ENCODE measurements at places on chromosomes 3 and 15. TPM values are rescaled to one million over a fixed set of nuclear protein-coding genes. Genes with fewer than 3 reads are reported as not detected.

Gene UBL7
- 68.5 TPM for total RNA-seq

Gene CCR9
- total RNA-seq = not detected

Gene PLA2G4F
- not detected for total RNA-seq

Gene KLHDC8B
- 6.8 TPM for total RNA-seq

Gene LRRC34
- total RNA-seq = 1.2 TPM

Gene PAQR9
- total RNA-seq = 0.36 TPM

Gene SLITRK3
- not detected for total RNA-seq

Gene GP9
- total RNA-seq = not detected

Gene GATM
- total RNA-seq = 7.6 TPM

Gene CRABP1
- 6.7 TPM for total RNA-seq

Gene SNURF
- total RNA-seq = 13.7 TPM

Gene NMNAT3
- total RNA-seq = 1.9 TPM

Gene ARHGAP31
- 7.6 TPM for total RNA-seq

Gene BCHE
- 1.5 TPM for total RNA-seq

Gene MINAR1
- total RNA-seq = 0.62 TPM

Gene EXD1
- total RNA-seq = 0.15 TPM

Gene CACNA2D2
- 0.59 TPM for total RNA-seq

Gene TF
- 9.5 TPM for total RNA-seq

Gene DNAH12
- 0.21 TPM for total RNA-seq

Gene TPRG1
- total RNA-seq = not detected

Gene SLC15A2
- 0.41 TPM for total RNA-seq

Gene ETFA
- total RNA-seq = 159 TPM

Gene SPATA12
- total RNA-seq = 0.10 TPM

Gene GOLGA6B
- total RNA-seq = not detected

Gene ANKRD63
- total RNA-seq = 0.72 TPM

Gene LEKR1
- not detected for total RNA-seq

Gene NLGN1
- 0.85 TPM for total RNA-seq

Gene SPTBN5
- total RNA-seq = 2.1 TPM

Gene CTDSPL
- 16.6 TPM for total RNA-seq

Gene ARHGEF26
- 2.0 TPM for total RNA-seq

Gene CHL1
- not detected for total RNA-seq

Gene ECE2
- total RNA-seq = not detected

Gene GOLGA6L9
- total RNA-seq = 5.8 TPM

Gene PEX11A
- total RNA-seq = 6.2 TPM

Gene SAXO2
- total RNA-seq = 1.1 TPM

Gene MAGEL2
- total RNA-seq = not detected

All from Panc1 (cell line).